Esophagus mucosa (tissue), 1 donor: ENCODE measurements at places on chromosomes 3 and 15. TPM values are rescaled to one million over a fixed set of nuclear protein-coding genes. Genes with fewer than 3 reads are reported as not detected.

Gene TMCO5A
- total RNA-seq = not detected

DNA sequence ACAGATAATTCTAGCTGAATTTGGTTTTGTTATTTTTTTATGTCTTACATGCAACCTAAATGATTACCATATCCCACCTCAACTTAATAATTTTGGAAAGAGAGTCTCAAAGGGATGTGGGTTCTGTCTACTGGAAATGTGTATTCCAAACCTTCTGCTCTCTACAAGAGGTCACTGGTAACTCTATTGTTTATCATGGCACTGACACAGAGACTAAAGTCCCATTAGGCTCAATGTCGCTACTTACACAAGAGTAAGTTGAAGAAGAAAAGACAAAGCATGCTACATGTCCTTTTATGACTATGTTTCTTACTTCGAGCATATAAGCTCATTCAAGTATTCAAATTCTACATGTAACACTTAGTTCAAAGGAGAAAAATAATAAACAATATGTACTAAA, 460.3 kb upstream of the EPHA6 start:
- ATAC-seq = no peak

Gene DUOXA1
- total RNA-seq = 131 TPM

Gene GSK3B
- 33.1 TPM for total RNA-seq

DNA sequence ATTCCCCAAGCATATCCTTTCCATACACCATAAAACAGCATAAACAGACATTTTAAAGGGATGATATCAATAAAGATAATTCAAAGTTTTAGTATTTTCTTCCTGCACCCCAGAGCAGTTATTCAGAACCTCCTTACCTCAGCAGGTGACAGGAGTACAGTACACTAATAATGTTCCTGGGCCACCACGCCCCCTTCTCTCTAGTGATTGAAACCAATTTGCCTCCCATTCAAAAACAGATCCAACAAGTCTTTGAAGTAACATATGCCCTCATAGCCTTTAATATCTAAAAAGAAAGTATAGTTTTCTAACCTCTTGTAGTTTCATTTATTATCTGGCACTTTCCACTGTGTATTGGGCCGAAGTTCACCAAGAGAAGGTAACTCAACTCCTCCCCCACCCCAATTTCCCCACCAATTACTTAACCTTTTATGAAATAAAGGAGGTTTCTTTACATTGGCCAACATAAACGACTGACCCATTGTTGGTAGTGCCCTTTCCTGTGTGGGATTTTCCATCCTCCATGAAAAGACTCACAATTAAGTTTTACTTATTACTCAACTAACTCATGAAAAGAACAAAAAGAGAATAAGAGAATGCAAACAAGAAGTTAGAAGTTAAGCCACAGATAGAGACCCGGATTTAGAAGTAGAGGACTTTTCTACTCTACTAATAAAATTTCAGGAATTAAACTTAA, 5.0 kb upstream of the ATP8B4 start:
- ATAC-seq = no peak

- peak; percentile 53 for ATAC-seq
These were observed 117.2 kb downstream of the TJP1 start for GRCh38 chr15:29704950-29705597.
